ENCODE measurements at places on chromosomes 5 and 9.

- no peak for DNase-seq
Measured at GRCh38 chr9:105308461-105309341, 64.2 kb downstream of the SLC44A1 start.

GRCh38 chr5:26060212-26060611, 978.2 kb downstream of the CDH9 start:
- no peak for DNase-seq

DNA sequence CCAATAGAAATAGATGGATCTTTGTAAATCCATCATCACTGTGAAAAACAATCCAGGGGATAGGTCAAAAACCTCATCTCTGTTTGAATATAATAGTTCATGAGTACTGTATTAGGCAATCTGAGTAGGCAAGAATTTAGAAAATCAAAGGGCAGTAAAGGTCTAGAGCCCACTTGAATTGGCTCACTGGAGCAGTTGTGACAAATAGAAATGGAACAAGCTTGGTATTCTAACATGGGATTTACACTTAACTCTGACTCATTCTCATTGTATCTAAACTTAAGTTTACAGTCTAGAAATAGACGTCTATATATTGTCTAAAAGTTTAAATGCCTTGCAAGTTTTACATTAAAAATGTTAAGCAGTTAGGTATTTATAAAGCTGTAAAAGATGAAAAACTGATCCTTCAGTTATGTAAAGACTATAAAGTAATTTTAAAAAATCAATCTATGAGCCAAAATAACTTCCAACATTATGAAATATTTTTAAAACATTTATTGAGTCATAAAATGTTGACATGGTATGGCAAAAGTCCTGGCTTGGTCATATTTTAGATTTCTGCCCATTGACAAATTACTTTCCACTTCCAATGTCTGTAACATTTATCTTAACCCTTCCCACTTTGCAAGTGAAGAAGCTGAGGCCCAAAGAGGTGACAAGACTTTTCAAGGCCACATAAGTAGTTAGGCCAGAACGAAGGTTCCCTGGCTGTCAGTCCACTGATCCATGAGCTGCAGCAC, 203.7 kb upstream of the NREP start:
- no peak for DNase-seq

GRCh38 chr9:111965566-111966019, 69.0 kb downstream of the UGCG start:
- no peak for DNase-seq

- DNase-seq: no peak
Measured at GRCh38 chr5:66553916-66554575, 42.1 kb upstream of the MAST4 start.

GRCh38 chr5:120419127-120419526, 45.0 kb upstream of the PRR16 start:
- no peak for DNase-seq
